Spleen (tissue), 13 donors: ENCODE measurements at places on chromosomes 1 and 21. TPM values are rescaled to one million over a fixed set of nuclear protein-coding genes. Genes with fewer than 3 reads are reported as not detected.

- no peak for DNase-seq
- no peak overlapping the region for H3K27ac ChIP-seq
- H3K4me1 ChIP-seq = no peaks in the 10 kb centered on the region
- peaks cover 75% of the 10 kb centered on the region for H3K36me3 ChIP-seq
These were observed 70.8 kb downstream of the KDM1A start for GRCh38 chr1:23090056-23090455.

DNA sequence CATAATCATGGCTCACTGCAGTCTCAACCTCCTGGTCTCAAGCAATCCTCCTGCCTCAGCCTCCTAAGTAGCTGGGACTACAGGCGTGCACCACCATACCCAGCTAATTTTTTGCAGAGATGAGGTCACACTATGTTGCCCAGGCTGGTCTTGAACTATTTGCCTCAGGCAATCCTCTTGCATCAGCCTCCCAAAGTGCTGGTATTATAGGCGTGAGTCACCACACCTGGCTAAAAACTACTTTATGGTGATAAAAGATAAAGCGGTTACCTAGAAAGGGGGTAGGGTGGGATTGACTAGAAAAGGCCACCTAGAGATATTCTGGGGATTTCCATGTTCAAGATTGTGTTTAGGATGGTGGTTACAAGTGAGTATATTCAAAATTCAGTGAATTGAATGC, 5.0 kb downstream of the TSTD1 start:
- DNase-seq = no peak
- H3K36me3 ChIP-seq = no peaks in the 10 kb centered on the region
- no peak overlapping the region for H3K27ac ChIP-seq
- no peaks in the 10 kb centered on the region for H3K27me3 ChIP-seq

The PPFIA4 gene
- total RNA-seq = 11.3 TPM

DNA sequence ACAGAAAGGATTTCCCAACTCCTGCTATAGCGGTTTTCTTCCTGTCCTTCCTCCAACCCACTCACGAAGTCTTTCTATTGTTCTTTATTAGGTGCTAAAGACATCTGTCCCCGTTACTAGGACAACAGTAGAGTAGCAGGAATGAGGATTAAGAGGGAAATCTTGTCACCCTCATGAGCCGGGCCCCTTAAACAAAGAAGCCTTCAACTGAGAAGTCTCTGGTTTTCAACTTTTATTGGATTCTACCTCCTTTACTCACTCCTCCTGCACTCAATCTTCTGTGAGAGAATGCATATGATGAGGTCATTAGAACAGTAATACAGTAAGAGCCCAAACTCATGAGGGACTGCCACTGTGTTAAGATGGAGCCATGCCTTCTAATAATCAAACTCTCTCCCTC, 206.3 kb downstream of the OMA1 start:
- no peak overlapping the region for H3K27ac ChIP-seq
- H3K4me1 ChIP-seq = no peaks in the 10 kb centered on the region
- H3K4me3 ChIP-seq = no peak overlapping the region
- H3K27me3 ChIP-seq = no peaks in the 10 kb centered on the region
- H3K36me3 ChIP-seq = no peaks in the 10 kb centered on the region
- DNase-seq = no peak

The NEGR1 gene
- 0.42 TPM for total RNA-seq

DNA sequence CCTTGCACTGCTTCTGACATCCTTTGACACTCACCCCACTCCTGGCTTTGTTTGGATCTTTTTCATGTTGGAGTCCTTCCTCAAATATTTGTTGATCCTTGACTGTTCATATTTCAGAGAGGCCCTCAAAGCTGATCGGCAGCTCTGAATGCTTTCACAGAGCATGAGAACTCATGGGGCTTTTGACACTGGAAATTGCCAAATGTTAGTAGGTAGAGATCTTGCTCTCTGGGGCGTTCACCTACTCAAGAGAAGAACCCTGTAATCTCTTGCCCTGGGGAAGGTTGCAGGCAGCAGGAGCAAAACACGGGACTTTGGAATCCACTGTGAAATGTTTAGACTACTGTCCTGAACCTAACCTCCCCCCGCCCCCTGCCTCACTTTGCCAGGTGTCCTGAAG, 67.4 kb upstream of the STUM start:
- H3K27me3 ChIP-seq = no peaks in the 10 kb centered on the region
- DNase-seq = no peak
- H3K36me3 ChIP-seq = no peaks in the 10 kb centered on the region
- no peak overlapping the region for H3K27ac ChIP-seq
- no peak overlapping the region for H3K4me3 ChIP-seq
- no peaks in the 10 kb centered on the region for H3K4me1 ChIP-seq

DNA sequence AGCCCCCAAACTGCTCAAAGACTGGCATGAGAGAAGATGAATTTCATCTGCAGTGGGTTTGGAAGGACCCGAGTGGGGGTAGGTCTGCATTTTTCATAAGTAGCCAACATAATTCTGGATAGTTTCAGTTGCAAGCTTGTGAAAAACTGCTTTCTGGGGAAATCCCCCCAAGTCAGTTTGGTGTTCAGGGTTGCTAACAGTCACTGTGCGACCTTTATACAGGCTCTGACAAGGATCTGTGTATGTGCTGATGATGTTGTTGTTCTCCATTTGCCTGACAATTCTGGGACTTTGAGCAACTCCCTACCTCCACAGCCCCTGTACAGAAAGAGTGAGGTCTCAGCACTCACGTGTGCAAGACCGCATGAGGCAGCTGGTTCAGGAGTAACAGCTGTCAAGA, 87.9 kb downstream of the SUSD4 start:
- H3K4me1 ChIP-seq = no peaks in the 10 kb centered on the region
- DNase-seq = no peak
- H3K27ac ChIP-seq = no peak overlapping the region

The FHAD1 gene
- 0.29 TPM for total RNA-seq

DNA sequence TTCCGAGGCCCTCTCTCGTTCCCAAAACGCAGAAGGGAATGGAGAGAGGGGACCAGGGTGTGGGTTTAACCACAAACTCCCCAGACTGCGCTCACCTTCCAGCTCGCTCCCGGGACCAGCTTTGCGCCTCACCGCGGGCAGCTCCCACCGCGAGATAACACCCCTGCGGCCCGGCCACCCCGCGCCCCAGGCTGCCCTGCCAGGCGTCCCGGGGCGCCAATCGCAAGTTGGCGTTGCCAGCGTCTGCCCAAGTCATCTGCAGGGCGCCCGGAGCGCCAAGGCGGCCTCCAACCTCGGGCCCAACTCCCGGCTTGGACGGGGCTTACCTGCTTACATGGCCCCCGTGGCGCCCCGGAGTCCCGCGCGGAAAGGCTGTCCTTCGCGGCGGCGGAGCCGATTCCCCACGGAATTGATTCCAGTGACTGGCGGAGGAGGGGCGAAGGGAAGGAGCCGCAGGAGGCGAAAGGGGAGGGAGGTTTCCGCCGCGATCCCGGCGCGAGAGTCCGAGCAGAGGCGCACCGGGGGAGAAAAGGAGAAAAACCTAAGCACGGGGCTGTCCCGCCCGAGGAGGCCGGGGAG, 456 bp downstream of the PTPN14 start:
- no peaks in the 10 kb centered on the region for H3K36me3 ChIP-seq
- peaks cover 38% of the 10 kb centered on the region for H3K27me3 ChIP-seq
- peaks cover 55% of the 10 kb centered on the region for H3K4me1 ChIP-seq
- peak; percentile 75 for DNase-seq
- H3K27ac ChIP-seq = peak overlapping the region; percentile 91

GRCh38 chr1:209435654-209436566, 147.6 kb upstream of the CAMK1G start:
- no peak overlapping the region for H3K4me3 ChIP-seq
- DNase-seq = no peak
- no peaks in the 10 kb centered on the region for H3K36me3 ChIP-seq
- no peaks in the 10 kb centered on the region for H3K27me3 ChIP-seq
- no peak overlapping the region for H3K27ac ChIP-seq
- H3K4me1 ChIP-seq = no peaks in the 10 kb centered on the region

GRCh38 chr1:242391896-242392295, 132.6 kb downstream of the PLD5 start:
- no peak overlapping the region for H3K27ac ChIP-seq
- no peak for DNase-seq
- H3K4me3 ChIP-seq = no peak overlapping the region
- H3K4me1 ChIP-seq = no peaks in the 10 kb centered on the region

GRCh38 chr21:34796518-34797200, 127.9 kb downstream of the CLIC6 start:
- H3K36me3 ChIP-seq = peaks cover 93% of the 10 kb centered on the region
- DNase-seq = no peak
- no peak overlapping the region for H3K4me3 ChIP-seq

The HMGCL gene
- 26.5 TPM for total RNA-seq

The C1orf74 gene
- total RNA-seq = 1.5 TPM

The TINAGL1 gene
- total RNA-seq = 243 TPM
